ENCODE measurements at places on chromosomes 4 and X. TPM values are rescaled to one million over a fixed set of nuclear protein-coding genes. Genes with fewer than 3 reads are reported as not detected.

GRCh38 chrX:21207080-21207479 is 167.1 kb upstream of the CNKSR2 start:
- no peak for DNase-seq

- no peak for DNase-seq
Observed at GRCh38 chrX:16756724-16757123, 29.5 kb upstream of the TXLNG start.

DNA sequence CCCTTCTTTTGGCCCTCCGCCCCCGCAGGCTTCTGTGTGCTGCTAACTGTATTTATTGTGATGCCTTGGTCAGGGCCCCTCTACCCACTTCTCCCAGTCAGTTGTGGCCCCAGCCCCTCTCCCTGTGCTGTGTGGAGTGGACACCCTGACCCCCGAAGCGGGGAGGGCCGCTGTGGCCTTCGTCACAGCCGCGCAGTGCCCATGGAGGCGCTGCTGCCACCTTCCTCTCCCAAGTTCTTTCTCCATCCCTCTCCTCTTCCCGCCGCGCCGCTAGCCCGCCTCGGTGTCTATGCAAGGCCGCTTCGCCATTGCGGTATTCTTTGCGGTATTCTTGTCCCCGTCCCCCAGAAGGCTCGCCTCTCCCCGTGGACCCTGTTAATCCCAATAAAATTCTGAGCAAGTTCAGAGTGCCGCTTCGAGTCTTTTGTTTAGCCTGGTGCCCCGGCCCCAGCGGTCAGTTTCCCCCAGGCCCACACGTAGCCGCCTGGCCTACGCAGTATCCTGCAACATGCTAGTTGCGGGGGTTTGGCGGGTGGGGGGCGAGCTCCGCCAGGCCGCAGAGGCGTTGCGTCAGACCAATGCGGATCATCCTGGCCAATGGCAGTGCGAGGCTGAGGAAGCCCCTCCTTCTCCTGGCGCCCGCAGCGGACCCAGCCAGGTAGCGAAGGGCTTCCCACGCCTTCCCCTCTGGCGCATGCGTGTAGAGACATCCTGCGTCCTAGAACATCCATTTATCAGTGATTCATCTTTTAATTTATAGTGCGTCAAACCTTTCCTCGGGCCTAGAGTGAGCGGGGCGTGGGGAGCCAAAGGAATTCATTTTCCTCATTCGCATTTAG is 5.6 kb upstream of the KANTR start:
- no peak for DNase-seq

GRCh38 chr4:139472852-139473251 is 18.9 kb downstream of the RAB33B start:
- DNase-seq = no peak

- DNase-seq = no peak
Observed at GRCh38 chr4:7970361-7970946, 30.8 kb upstream of the AFAP1 start.

- DNase-seq = no peak
Observed at GRCh38 chr4:80014531-80014930, 58.5 kb downstream of the ANTXR2 start.

GRCh38 chr4:81194286-81194685 is 20.7 kb downstream of the PRKG2 start:
- DNase-seq = no peak

The SLIT2 gene
- 13.4 TPM for total RNA-seq

Measured in SJSA1 (cell line).